Large intestine (tissue), 12 donors: ENCODE measurements at places on chromosomes 1 and 21. TPM values are rescaled to one million over a fixed set of nuclear protein-coding genes. Genes with fewer than 3 reads are reported as not detected.

DNA sequence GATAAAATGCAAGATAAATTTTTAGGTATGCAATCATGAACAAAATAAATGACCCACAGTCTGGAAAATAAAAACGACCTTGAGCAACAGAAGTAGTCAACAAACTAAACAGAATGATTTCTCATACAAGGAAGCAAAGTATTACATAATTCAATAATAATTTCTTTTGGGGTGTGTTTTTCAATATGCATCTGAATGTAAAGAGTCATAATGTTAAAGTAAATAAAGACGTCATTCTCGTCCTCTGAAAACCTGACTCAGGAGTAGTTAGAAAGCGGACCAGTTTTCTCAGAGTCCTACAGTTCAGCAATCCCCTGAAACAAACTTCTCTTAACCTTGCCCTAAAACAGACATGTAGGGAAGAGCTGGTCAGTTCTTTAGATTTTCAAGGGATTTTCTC is 18.6 kb downstream of the CDC42BPA start:
- no peak for DNase-seq

GRCh38 chr1:31596737-31597097 is 20.4 kb downstream of the TINAGL1 start:
- DNase-seq = no peak

DNA sequence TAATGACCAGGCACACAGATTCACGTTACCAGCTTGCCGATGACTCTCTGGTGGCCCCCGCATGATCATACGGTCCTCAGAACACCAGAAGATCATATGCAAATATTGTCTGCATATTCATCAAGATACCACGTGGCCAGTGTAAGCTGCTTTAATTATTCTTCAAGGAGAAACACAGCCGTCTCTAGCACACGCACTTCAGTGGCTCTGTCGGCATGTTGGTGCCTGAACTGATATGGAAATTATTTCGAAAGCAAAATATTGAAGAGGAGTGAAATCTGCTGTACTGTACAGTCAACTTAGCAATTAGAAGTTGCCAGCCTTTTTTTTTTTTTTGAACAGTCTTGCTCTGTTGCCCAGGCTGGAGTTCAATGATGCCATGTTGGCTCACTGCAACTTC is 5.9 kb upstream of the KIF26B start:
- no peak for DNase-seq

- no peak for DNase-seq
Observed at GRCh38 chr21:42144221-42144620, 73.1 kb downstream of the UMODL1 start.

- DNase-seq = no peak
Observed at GRCh38 chr1:36175137-36176095, 19.5 kb downstream of the MAP7D1 start.

DNA sequence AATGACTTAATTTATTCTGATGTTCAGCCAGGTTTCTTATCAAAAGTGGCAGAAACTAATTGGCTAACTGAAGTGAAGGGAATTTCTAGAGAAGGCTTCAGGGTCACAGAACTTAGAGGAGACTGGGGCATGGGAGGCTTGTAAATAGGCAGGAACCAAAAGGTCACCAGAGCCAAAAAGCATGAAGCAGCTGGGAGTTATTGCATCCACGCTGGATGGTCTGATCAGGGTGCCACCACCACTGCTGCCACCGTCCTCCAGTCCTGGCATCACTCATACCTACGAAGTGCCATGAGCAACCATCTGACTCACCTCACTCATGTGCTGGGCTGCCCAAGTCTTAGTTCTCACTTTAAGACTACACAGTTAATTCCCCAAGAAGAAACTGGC is 82.5 kb upstream of the DPH5 start:
- no peak for DNase-seq

DNA sequence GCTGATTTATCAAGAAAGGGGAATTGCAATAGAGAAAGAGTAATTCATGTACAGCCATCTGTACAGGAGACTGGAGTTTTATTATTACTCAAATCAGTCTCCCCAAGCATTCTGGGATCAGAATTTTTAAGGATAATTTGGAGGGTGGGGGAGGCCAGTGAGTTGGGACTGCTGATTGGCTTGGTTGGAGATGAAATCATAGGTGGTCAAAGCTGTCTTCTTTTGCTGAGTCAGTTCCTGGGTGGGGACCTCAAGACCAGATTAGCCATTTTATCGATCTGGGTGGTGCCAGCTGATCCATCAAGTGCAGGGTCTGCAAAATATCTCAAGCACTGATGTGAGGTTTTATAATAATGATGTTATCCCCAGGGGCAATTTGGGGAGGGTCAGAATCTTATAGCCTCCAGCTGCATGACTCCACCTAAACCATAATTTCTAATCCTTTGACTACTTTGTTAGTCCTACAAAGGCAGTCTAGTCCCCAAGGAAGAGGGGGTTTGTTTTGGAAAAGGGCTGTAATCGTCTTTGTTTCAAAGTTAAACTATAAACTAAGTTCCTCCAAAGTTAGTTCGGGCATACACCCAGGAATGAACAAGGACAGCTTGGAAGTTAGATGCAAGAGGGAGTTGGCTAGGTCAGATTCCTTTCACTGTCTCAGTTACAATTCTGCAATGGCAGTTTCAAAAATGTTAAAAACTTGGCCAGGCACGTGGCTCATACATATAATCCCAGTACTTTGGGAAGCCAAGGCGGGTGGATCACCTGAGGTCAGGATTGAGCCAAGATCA is 16.9 kb upstream of the RAB3B start:
- no peak for DNase-seq

GRCh38 chr1:47469390-47469759 is 31.5 kb downstream of the FOXD2 start:
- DNase-seq = no peak

DNA sequence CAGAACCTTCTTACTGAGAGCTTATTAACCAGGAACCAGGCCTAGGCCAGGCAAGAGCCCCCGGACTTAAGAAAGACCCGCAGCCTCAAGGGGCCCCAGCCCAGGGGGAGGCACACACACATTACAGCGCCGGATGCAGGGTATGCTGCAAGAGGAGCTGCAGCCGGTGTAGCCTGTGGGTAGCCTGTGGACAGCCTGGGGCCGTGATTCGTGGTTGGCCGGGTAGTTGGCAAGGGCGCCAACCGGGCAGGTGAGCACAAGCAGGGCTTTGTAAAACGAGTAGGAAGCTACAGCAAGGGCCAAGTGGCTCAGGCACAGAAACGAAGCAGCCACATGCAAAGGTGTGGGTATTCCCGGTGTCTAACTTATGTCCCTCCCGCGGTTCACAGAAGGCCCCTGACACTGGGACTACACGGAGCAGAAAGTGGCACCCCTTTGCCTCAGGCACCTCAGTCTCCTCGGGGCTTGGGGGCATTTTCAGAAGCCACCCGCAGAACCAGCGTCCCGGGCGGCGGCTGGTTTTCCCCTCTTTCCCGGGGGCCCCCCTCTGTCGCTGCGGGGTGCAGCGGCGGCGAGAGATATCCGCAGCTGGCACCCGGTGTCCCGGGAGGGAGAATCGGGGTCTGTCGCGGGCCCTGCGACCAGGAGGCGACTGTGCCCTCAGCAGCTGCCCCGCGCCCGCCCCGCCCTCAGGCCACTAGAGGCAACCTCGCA is 40.8 kb downstream of the KIAA1614 start:
- DNase-seq = no peak

GRCh38 chr1:172343240-172344160 is 77.0 kb upstream of the C1orf105 start:
- DNase-seq = peak; percentile 27

DNA sequence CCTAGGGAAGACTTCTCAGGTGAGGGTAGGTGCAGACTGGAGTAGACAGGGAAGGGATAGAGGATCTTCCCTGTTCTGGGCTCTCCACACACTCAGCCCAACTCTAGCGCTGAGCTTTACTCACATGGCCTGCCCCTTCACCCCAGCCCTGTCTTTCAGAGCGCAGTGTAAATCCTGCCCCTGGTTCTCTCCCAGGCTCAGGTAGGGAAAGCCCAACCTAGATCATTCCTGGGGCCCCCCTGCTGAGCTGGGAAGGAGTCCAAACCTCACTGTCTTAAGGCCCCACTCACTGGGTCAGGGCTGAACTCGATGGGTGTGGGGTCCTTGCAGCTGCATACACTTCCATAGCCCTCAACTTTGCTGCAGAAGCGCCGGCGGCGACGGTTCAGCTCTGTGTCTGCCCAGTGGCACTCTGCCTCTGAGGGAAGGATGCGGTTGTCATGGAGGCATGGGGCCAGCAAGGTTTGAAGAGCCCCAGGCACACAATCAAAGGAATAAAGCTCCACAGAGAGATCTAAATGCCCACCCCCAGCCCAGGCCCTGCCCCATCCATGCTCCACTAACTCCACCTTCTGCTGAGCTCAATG is 4.2 kb downstream of the POMGNT1 start:
- no peak for DNase-seq

GRCh38 chr21:45996311-45997204 is 15.0 kb downstream of the COL6A1 start:
- DNase-seq = no peak

DNA sequence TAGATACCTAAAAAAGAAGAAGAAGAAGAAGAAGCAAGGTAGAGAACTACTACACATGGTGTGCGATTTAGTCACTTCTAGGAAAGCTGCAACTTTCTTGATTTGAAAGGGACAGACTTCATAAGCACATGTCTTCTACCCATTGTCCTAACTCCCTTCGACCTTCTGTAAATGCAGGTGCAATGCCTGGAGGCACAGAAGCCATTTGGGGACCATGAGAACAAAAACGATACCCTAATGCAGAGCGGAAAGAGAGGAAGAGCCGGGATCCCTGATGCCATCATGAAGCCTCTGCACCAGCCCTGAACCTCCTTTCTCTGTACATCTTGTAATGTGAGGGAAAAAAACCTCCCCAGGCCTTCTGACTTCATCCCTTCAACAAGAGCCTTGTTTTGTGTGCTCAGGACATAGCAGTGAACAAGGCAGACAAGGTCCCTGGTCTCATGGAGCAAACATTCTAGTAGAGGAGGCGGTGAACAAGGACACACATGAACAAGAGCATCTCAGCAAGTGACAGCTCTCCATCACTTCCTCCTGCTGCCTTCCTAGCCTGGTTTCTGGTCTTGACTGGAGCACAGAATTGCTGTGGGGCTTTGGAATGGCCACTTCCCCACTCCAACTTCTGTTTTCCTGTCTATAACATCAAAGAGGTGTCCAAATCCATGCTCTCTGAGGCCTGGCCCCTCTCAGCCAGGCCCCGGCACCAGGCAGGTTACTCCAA is 5.5 kb upstream of the LAPTM5 start:
- DNase-seq = no peak

- DNase-seq = no peak
Observed at GRCh38 chr1:2425892-2426291, 13.5 kb upstream of the PEX10 start.

GRCh38 chr1:7549277-7550161 is 221.6 kb upstream of the VAMP3 start:
- peak; percentile 57 for DNase-seq

DNA sequence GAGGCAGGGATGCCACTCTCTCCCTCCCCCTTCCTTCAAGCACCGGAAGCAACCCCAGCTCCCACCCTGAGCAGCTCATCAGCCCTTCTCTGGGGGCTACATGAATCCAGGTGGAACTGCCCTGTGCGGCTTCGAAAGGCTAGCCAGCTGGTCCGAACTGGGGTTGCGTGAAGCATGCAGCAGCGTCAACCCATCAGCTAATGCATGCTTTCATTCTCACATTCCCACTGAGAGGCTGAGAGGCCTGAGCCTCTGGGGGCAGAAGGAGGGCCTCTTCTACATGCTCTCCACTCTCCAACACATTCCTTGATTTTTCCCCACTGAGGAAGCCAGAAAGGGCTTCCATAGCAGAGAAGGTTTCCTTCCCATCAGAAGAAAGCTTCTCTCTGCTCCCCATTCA is 5.6 kb downstream of the RXRG start:
- no peak for DNase-seq

GRCh38 chr1:115118611-115119010 is 29.3 kb upstream of the TSPAN2 start:
- no peak for DNase-seq

GRCh38 chr21:46120301-46121285 is 22.7 kb downstream of the COL6A2 start:
- no peak for DNase-seq

GRCh38 chr1:94081566-94082344 is 39.2 kb downstream of the ABCA4 start:
- DNase-seq = no peak

- no peak for DNase-seq
Observed at GRCh38 chr1:46278807-46279206, 24.6 kb downstream of the LRRC41 start.

DNA sequence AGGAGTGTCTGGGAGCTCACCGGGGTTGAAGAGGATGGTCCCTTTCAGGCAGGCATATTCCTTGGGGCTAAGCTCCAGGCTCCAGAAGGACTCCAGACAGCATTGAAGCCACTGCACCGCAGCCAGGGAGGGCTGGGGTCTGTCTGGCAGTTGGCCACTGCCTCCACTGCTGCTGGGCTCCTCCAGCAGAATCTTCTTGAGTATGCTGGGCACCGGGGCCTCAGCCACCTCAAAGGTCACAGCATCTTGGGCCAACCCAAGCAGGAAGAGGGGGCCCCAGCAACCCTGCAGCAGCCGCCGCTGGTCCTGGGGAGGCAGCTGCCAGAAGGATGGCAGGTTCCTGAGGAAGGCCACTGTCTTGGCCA is 404 bp downstream of the NR0B2 start:
- no peak for DNase-seq

DNA sequence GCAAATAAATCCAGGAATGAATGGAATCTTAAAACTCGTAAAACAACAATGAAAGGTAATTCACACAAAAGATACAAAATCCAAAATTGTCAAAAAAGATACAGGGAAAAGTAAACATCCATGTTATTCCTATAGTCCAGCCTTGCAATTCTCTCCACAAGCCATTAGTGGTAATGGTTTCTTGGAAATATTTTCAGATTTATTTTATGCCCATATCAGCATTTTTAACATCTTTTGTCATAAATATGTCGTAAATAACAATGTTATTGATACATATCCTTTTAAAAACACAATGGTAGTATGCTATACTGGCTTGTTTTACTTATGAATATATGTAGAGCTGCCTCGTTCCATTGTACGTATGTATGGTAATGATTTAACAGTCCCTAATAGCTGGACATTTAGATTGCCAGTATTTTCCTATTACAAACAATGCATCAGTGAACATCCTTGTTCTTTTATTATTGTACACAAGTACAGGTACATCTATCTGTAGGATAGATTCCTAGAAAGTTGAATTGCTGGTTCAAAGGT is 30.6 kb downstream of the DNTTIP2 start:
- DNase-seq = peak; percentile 13

- no peak for DNase-seq
Observed at GRCh38 chr1:161497961-161498360, 7.3 kb upstream of the FCGR2A start.

DNA sequence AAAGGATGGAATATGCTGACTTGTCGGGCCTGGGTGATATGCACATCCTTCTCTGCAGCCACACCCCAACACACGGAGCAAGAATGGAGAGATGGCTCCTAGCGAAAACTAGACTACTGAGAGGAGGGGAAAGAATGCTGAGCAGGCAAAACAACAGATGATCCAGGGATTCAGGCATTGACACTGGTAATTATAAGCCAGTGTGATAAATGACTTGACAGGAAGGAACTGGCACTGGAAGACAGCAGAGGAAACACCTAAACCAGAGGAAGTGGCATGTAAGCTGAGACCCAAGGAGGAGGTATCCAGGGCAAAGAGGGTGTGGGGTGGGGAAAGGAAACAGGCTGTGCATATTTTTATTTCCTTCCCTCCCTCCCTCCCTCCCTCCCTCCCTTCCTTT is 31.7 kb upstream of the KHDRBS1 start:
- DNase-seq = no peak

Gene SELP
- 1.8 TPM for polyA plus RNA-seq

Gene FCN3
- 0.13 TPM for polyA plus RNA-seq

Gene DNAJC8
- 104 TPM for polyA plus RNA-seq

Gene KCNN3
- 4.7 TPM for polyA plus RNA-seq

Gene LCA5L
- polyA plus RNA-seq = 2.0 TPM

Gene TNFRSF25
- polyA plus RNA-seq = 55.2 TPM

Gene TNFRSF1B
- polyA plus RNA-seq = 16.3 TPM

Gene DCDC2B
- 0.54 TPM for polyA plus RNA-seq
